ENCODE measurements at places on chromosomes 2 and 18.

DNA sequence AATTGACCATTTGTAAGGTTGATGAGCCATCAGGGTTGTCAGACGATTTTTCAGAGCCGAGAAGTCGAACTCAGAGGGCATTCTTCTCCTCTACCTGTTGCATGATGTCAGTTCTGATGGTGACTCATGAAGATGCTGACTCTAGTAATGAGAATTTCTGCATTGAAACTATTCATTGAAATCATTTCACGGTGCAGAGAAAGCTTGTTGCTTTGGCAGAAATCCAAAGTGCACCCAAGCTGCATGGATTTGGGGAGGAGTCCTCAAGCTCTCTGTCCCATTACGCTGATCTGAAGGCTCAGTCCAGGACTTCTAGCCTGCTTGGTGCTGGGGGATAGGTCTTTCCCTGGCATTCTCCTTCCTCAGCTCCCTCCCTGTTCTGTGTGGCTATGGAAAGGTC is 125.7 kb upstream of the PXDN start:
- DNase-seq = no peak

DNA sequence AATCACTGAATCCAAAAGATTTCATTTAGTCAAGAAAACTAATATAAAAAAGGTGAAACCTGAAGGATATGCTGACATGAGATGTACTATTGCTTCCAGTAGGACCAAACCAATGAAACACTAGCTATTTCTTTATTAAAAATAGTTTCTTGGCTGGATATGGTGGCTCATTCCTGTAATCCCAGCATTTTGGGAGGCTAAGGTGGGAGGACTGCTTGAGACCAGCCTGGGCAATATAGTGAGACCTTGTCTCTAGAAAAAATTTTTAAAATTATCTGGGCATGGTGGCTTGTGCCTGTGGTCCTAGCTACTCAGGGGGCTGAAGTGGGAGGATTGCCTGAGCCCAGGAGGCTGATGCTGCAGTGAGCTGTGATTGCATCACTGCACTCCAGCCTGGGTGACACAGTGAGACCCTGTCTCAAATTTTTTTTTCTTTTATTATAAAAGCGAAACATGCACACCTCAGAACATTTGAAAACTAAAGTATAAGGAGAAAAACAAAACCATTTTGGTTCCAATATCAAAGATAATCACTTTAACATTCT is 266.2 kb downstream of the TGIF1 start:
- no peak for DNase-seq

DNA sequence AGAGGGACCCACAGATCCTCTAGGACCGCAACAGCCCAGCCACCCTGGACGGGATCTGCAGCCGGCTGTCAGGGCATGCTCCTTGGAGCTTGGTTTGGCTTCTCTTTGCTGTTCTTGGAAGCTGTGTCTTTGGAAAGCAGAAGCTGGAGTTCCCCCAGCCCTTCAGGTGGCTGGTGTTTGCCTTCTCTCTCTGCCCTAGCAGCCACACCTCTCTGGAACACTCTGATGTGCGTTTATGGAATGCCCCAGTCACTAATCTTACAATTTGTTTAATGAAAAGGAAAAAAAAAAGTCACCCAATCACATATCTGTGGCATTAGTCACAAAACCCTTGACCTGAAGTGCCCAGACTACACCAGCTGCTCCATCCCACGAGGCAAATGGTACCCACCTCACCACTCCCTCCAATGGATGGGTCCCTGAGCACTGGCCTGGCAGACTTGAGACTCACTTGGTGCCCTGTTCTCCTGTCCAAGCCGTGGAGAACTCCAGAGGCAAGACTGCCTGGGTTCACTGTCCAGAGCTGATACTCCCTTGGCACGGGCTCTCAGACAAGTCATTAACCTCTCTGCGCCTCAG is 70.2 kb upstream of the DAPL1 start:
- no peak for DNase-seq

DNA sequence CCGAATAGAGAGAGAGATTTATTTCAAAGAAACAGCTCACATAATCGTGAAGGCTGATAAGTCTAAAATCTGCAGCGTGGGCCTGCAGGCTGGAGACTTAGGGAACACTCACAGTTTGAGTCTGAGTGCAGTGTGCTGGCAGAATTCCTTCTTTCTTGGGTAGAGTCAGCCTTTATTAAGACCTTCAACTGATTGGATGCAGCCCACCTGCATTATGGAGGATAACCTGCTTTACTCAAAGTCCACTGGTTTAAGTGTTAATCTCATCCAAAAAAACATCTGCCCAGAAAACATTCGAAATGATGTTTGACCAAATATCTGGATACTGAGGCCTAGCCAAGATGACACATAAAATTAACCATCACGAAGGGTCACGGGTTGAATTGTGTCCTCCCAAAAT is 16.3 kb downstream of the PROC start:
- no peak for DNase-seq

- DNase-seq = no peak
These were observed 45.7 kb downstream of the ACTR2 start for GRCh38 chr2:65273344-65273743.

- DNase-seq = no peak
These were observed 51.9 kb downstream of the VRK2 start for GRCh38 chr2:58098254-58099095.

GRCh38 chr18:69674966-69675365 is 272.7 kb downstream of the CD226 start:
- DNase-seq = no peak

GRCh38 chr2:214201892-214202291 is 209.0 kb upstream of the VWC2L start:
- no peak for DNase-seq

DNA sequence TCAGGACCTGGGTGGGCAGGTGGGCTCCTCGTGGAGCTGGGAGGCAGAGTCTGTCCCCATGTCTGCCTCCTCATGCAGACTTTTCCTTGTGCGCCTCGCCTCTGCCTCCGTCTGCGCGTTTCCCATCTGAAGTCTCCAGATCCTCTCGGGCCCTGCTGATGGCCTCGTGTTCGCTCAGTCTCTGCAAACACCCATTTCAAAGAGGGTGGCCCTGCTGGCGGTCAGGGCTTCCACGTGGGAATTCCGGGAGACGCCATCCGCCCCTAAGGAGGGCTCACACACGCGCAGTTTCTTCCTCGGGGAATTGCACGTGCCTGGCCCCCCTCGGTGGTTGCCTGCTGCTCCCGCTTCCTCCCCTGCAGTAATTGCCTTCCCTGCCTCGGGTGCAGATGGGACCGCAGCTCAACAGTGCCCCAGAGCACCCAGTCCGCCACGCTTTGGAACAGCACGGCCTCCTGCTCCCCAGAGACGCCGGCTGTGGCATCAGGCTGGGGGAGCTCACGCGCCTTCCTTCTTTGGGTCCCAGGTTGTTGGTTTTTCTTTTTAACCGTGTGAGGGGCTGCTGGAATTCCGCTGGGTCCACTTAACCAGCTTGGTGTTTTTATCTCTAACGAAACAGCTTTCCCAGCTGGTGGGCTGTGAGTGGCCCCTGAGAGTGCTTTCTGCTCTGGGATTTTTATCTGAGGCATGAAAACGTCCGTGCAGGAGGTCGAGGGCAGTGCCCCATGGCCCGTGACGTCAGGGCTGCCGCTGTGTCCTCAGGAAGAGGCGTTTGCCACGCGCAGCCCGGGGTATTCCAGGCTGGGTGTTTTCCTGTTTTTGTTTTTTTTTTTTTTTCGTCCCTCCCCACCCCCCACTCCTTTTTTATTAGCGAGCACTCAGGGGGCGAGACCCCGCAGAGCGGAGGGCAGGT is 16.1 kb downstream of the NFATC1 start:
- DNase-seq = no peak

DNA sequence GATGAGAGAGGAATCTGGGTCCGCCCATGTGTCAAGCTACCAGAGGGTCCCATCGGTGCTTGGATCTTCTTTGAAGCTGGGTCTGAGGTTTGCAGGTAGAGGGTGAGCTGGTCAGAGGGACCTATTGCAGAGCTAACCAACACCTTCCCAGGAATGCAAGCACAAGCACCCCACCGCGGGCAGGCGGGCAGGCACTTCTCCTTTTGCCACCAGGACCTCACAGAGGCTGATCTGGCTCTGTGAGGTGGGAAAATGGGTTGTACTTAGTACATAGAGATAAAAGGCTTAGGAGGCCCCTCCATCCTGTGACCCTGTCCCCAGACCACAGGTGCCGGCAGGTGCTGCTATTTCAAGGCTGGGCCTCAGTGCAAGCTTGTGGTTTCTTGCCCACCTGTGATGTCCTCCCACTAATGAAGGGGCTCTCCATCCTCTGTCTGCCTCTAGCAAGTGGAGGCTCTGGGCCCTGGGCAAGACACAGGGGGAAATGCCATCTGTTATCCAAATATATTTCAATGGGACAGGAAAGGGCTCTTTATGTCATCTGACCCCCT is 31.4 kb upstream of the IL37 start:
- no peak for DNase-seq

- peak; percentile 20 for DNase-seq
These were observed 180.5 kb downstream of the AGPS start for GRCh38 chr2:177573120-177573519.

GRCh38 chr2:147696426-147696825 is 148.4 kb upstream of the ACVR2A start:
- no peak for DNase-seq

GRCh38 chr2:186984481-186984880 is 135.5 kb upstream of the ZSWIM2 start:
- no peak for DNase-seq

DNA sequence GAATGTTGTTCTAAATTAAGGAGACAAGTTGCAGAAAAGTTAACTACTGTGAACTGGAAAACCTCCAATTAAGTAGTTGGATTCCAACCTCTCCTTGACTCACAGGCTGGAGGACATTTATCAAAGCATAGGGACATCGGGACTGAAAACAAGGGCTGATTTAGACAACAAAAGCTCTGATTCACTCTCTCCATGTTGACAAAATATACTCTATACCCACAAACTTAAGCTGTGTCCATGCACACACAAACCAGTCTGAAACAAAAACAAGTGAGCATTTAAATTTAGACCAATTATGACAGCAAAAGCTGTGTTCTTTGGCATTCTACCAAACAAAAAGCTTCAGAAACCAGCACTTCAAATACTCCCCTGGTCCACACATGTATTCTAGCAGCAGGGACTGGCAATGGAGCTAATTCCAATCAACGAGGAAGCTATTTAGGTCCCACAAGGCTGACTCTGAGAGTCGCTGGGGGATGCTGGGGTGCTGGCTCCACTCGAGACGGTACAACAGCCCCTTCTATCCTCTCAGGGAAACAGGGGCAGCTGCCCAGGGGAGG is 71.4 kb downstream of the NXPH2 start:
- DNase-seq = no peak

DNA sequence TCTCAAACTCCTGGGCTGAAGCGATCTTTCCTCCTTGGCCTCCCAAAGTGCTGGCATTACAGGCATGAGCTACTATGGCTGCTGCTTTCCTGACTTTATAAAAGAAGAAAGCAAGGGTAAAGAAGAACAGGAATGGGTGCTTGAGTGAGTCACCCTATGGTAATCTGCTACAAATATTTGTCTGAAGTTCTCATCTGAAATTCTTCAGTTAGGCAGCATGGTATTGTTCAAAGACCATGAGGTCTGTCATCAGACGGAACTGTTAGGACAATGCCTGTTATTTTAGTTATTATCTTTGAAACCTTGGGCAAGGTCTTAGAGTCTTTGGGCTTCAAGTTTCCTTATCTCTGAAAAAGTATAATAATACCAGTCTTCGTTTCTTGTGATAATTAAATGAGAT is 695.8 kb downstream of the RNF144A start:
- DNase-seq = no peak

- no peak for DNase-seq
These were observed 44.3 kb upstream of the TMEM87B start for GRCh38 chr2:112010751-112011150.

DNA sequence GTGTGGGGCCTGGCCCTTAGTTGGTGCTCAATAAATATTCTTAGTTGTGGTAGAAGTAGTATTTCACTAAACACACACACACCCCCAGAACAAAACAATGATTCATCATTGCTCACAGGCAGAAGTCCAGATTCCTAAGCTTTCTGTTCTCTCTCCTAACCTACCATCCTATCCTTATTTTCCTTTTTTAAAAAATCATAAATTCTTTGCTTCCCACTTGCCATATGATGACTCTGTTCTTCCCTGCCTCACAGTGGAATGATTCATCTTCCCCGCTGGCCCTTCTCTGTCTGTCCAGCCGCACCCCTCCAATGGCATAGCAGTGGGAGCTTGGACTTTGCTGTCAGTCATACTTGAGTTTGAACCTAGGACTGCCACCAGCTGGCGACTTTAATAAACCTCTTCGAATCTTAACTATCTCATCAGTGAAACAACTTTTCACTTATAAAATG is 5.2 kb downstream of the EML6 start:
- no peak for DNase-seq

GRCh38 chr2:19357402-19358241 is 801 bp downstream of the OSR1 start:
- no peak for DNase-seq

DNA sequence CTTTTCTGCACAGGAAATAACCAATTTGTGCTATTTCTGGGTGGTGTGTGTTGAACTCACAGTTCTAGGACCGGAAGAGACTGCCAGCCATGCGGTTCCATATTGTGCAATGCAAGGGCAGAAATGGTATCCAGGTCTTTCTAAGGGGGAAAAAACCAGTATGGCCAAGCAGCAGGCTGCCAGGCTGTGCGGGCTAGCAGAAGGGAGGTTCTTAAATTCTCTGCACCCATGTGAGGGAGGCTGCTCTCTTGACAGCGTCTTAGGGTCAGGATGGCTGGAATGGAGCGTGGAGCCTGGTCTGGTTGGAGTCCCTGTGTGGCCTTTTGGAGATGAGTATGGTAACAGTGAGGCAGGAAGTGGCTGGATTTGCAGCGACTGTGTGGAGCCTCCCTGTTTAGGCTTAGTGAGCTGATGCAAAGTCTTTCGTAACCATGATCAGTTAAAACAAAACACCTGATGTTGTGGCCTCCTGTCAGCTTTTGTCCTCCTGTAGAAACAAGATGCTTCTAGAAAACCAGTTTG is 52.6 kb downstream of the NCK2 start:
- DNase-seq = peak; percentile 76

DNA sequence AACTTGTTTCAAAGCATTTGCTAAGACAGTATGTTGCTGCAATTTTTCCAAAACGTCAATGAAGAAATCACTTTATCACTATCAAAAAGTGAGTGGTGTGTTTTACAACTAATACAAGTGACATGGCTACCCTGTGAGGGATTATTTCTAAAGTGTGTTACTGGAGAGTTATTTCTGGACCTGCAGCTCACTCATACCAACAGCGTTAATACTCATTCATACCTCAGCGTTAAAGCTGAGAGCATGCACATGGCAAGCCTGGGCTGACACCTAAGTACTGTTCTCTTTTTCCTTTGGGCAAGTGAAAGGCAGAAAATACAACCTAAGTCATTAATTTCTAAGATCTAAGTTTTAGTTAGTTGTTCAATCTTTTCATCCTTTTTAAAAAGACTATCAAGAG is 13.0 kb upstream of the MRPL19 start:
- DNase-seq = no peak
